ENCODE measurements at places on chromosomes 16 and 17.

- DNase-seq: peak; percentile 79
Observed at GRCh38 chr16:57260294-57260929, 15.4 kb downstream of the ARL2BP start.

DNA sequence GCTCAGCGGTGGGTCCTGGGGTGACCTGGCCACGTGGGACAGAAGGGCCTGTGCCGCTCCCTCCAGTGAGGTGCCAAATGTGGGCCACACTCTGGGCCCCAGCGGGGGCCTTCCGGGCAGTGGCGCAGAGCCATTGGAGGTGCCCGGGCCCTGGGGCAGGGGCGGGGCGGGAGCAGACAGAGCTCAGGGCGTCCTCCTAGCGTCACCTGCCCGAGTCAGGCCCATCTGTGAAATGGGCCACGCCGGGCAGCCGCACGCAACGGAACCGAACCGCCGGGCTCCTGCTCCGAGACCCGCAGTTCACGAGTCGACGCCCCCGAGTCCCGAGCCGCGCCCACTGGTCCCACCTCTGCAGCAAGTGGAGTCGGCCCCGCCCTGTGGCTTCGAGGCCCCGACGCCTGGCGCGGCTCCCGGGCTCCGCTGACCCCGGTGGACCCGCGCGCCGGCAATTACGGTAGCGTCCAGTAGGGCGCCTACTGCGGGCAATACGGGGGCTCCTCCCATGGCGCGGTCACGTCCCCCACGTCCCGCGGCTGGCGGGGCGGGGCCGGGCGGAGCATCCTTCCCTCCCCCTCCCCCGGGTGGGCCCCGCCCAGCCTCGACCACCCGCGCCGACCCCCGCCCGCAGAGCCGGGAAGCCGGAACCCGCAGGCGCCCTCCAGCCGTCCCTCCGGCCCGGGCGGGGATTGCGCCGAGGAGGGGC is 1.9 kb downstream of the SLC16A3 start:
- DNase-seq: peak; percentile 89

GRCh38 chr17:56213031-56213430 is 59.8 kb downstream of the ANKFN1 start:
- DNase-seq: no peak

- DNase-seq: no peak
Observed at GRCh38 chr17:80694992-80695912, 150.6 kb downstream of the RPTOR start.

GRCh38 chr16:64968539-64968938 is 153.3 kb downstream of the CDH11 start:
- DNase-seq: no peak

- DNase-seq: no peak
Observed at GRCh38 chr17:66517336-66518009, 215.1 kb downstream of the PRKCA start.

DNA sequence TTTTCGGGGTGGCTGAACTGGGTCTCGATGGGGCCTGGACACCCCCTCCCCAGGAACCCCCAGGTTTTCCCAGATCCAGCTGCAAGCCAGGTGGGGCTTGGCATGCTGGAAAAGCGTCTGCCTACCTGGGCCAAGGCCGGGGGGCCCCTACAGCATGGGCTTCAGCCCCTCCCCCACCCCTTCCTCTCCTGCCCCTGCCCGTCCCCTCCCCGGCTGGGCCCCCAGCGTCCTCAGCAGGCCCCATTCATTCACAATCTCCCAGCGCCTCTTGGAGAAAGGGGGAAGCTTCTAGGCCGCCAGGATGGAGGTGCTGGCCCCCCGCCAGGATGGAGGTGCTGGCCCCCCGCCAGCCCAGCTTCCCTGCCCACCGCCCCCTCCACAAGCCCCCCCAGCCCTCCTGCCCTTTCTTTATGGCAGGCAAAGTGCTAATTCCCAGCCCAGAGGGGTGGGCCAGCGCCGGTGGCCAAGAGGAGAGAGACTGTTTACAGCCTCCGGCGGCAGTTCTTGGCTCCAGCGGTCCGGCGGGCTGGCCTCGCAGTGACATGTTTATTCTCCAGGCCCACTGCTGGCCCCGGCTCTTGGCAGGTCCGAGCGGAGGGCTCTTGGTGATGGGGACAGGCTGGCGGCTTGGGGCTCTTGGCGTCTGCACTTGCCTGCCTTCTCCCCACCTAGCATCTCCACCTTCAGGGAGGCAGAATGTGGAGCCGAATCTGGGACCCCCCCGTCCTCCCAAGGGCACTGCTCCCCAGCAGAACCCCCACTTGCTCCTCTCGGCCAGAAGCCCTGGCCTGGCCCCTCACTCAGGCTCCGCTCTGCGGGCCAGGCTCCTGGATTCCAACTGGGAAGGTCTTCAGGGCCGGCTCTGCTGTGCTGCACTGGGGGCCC is 94.4 kb upstream of the CIBAR2 start:
- DNase-seq: no peak

GRCh38 chr16:46658925-46659324 is 30.1 kb downstream of the VPS35 start:
- DNase-seq: peak; percentile 56

- DNase-seq: no peak
Observed at GRCh38 chr16:82888591-82889001, 261.8 kb downstream of the CDH13 start.

GRCh38 chr16:66856801-66857200 is 12.6 kb downstream of the CA7 start:
- DNase-seq: no peak

DNA sequence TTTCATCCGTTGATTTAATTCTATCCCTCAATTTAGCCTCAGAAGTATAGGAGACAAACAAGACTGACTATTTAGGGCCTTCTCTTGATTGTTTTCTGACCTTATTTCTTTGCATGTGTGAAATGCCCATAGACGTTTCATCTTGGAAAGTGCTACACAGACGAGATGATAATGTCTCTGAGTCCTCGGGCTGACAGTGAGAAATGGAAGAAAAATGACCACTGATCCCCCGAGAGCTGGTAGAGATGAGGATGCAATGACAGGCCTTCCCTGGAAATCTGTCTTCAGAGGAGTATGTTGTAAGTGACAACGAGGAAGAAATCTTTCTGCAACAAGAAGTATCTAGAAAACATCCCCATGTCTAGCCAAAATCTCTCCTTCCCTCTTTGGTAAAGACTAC is 522.9 kb downstream of the HAPSTR1 start:
- DNase-seq: no peak

DNA sequence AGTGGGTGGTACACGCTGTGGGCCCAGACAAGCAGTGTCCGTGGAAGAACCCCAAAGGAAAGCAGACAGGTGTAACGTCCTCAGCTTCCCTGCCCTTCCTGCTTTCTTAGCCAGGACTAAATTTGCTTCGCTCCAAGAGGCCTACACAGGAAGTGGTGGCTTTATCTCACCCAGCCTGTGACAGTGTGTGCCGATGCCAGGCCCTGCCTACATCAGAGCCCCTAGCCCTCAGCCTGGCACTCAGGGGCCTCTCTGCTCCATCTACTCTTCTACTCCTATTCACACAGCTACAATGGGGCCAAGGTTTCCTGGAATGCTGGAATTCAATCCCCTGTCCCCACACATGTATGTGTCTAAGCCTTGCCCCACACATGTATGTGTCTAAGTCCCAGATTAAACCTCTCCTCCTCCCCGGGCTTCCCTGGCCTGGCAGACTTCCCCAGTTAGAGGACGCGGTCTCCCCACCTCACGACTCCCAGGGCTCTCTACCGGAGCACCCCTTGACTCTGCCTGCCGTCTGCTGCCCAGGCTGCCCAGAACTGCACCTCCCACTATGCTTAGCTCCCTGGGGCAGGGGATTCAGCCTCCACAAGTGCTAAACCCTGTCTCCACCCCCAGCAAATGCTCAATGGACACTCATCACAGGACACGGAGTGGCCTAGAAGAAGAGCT is 8.2 kb downstream of the PGAP3 start:
- no peak for DNase-seq

Data from GM13976 (cell line).